ENCODE measurements at places on chromosomes 3 and 15.

DNA sequence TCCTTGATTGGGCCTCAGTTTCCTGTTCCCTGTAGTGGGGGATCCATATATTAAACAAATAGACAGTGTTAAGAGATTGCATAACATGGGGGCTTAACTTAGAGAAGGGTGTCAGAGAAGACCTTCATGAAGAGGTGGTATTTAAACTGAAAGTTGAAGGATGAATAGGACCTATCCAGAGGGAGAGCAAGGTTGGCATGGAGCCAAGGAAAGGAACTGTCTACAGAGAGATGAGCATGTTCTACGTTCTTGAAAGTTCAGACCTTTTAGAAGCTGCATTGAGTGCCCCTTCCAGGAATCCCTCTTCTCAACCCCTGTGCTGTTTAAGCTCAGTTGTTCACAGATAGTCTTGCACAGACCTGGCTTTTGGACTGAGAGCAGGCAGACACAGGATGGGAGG, 2.4 kb downstream of the HTD2 start:
- no peak for DNase-seq

- DNase-seq = no peak
Observed at GRCh38 chr15:73845507-73845906, 27.9 kb upstream of the TBC1D21 start.

GRCh38 chr3:178526291-178526690, 9.9 kb upstream of the KCNMB2 start:
- DNase-seq = no peak

- DNase-seq = no peak
Observed at GRCh38 chr3:55818485-55818884, 331.4 kb upstream of the WNT5A start.

- DNase-seq = no peak
Observed at GRCh38 chr3:37103103-37103808, 71.1 kb downstream of the LRRFIP2 start.

DNA sequence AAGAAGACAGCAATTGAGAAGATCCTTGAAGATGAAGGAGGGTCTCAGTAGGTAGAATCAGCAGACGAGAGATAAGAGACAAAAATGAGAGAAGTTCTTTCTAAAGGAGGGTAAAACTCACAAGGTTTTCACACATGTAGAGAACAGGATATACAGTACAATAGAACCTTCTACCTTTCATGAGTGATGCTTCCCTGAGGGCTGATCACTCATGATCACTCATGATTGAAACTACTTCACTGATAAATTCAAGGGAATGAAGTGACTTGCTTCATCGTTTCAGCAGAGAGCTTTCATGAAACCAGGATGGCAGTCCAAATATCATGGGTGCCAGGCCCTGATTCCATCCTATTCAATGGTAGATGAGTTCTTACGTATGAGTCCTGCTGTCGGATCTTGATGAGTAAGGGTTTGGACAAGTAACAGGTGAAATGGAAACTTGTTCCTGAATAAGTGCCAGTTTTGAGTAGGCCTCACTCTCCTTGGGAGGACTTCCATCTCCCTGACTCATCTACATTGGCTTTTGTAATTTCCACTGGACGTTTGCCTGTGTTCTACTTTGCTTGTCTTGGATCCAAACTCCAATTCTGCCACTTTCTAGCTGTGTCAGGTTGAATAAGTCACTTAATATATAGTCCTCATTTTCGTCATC, 9.6 kb upstream of the CLDN16 start:
- DNase-seq = no peak

DNA sequence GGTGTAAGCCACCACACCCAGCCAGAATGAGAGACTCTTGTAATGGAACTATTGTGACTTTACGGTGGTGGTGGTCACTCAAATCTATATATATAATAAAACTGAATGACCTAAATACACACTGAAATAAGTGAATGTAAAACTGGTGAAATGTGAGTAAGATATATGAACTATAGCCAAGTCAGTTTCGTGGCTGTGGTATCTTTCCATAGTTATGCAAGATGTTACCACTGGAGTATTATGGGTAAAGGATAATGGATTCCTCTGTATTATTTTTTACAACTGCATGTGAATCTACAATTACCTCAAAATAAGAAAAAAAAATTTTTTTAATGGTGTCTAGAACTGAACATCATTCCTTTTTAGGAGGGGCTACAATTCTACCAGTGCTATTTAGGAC, 21.9 kb downstream of the PIK3CB start:
- no peak for DNase-seq

DNA sequence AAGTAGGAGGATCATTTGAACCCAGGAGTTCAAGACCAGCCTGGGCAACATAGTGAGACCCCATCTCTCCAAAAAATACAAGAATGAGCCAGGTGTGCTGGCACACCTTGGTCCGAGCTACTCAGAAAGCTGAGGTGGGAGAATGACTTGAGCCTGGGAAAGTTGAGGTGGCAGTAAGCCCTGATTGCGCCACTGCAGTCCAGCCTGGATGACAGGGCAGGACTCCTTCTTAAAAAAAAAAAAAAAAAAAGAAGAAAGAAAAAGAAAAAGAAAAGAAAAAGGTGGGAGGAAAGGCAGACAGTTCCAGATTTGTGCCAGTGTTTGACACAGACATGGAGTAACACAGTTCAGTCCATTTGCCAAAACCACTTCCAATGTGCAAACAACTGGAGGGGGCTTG, 75.7 kb downstream of the ATP10A start:
- no peak for DNase-seq

- no peak for DNase-seq
Observed at GRCh38 chr3:55965776-55966175, 478.7 kb upstream of the WNT5A start.

DNA sequence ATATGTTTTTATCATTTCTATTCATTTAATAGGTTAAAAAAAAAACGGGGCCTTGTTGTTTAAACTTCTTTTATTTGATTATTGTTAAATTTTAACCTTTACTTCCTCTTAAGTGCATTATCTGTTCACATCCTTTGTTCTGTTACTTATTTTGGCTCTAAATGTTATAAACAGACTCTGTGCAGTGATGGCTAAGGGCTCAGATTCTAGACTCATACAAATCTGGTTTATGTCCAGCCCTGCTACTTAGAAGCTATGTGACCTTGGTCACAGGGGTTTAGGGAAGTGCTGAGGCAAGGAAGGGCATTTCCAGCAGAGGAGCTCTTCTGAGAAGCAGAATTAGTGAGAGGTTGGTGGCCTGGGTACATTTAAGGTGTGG, 55.3 kb upstream of the VILL start:
- no peak for DNase-seq

- DNase-seq = no peak
Observed at GRCh38 chr3:181723625-181724191, 12.0 kb downstream of the SOX2 start.

DNA sequence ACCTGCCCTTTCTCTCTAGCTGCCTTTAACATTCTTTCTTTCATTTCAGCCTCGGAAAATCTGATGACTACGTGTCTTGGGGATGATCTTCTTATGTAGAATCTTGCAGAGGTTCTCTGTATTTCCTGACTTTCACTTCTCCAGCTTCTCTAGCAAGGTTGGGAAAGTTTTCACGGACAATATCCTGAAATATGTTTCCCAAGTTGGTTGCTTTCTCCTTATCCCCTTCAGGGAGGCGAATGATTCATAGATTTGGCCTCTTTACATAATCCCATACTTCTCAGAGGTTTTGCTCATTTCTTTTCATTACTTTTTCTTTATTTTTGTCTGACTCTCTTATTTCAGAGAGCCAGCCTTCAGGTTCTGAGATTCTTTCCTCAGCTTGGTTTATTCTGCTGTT, 62.1 kb upstream of the CCDC54 start:
- DNase-seq = no peak

GRCh38 chr3:187401856-187402255, 33.7 kb downstream of the RTP4 start:
- no peak for DNase-seq

- no peak for DNase-seq
Observed at GRCh38 chr3:117856354-117856753, 1146.8 kb downstream of the TUSC7 start.

- DNase-seq = no peak
Observed at GRCh38 chr3:47581422-47581821, 2.8 kb upstream of the CSPG5 start.

- no peak for DNase-seq
Observed at GRCh38 chr15:37040072-37040742, 60.1 kb downstream of the MEIS2 start.
